ENCODE measurements at places on chromosomes 1 and 21.

DNA sequence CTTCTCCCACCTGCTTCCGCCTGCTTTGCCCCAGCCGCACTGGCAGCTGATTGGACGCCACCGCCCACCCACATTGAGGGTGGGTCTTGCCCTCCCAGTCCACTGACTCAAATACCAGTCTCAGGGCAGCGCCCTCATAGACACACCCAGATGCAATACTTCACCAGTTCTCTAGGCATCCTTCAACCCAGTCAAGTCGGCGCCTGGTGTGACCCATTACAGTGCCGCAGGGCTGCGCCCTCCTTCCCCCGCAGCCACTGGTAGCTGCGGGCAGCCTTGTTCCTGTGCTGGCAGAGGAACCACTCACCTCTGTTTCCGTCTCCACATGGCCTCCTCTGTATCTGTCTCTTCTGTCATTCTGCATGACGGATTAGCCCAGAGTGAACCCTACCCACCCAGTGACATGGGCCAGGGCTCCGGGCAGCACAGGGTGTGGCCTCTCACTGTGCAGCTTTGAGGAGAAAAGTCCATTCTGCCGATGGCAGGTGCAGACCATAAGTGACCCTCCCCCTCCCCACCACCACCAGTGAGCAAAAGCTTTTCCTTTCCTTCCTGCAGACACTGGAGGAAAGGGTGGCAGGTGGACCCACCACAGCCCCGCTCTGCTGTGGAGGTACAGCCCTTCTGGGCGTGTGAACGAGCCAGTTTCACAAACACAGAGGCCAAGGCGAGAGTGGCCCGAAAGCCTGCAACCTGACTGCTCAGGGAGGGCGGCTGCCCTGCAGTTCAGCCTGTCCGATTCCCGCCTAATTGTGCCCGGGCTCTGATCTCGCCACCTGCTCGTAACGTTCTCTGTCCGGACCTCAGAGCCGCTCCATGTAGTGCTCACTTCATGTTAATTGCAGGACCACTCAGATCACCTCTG lies 57.1 kb downstream of the FAAP20 start:
- no peak for DNase-seq

DNA sequence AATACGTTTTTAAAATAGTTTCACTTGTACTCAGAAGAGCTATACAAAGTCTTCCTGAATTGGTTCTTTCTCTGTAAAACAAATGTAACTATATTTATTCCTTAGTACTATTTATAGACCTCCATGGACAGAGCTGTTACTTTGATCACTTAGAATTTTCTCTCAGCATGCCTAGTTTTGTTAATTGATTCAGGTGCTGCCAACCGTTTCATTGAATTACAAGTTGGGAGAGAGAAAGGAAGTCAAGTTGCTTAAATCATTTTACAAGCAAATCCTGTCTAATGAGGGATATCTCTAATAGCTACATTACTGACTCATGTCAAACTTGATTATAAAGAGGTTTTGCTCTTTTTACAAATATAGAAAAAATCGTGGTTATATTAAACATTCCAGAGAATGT lies 241.0 kb downstream of the FMN2 start:
- DNase-seq, result no peak

DNA sequence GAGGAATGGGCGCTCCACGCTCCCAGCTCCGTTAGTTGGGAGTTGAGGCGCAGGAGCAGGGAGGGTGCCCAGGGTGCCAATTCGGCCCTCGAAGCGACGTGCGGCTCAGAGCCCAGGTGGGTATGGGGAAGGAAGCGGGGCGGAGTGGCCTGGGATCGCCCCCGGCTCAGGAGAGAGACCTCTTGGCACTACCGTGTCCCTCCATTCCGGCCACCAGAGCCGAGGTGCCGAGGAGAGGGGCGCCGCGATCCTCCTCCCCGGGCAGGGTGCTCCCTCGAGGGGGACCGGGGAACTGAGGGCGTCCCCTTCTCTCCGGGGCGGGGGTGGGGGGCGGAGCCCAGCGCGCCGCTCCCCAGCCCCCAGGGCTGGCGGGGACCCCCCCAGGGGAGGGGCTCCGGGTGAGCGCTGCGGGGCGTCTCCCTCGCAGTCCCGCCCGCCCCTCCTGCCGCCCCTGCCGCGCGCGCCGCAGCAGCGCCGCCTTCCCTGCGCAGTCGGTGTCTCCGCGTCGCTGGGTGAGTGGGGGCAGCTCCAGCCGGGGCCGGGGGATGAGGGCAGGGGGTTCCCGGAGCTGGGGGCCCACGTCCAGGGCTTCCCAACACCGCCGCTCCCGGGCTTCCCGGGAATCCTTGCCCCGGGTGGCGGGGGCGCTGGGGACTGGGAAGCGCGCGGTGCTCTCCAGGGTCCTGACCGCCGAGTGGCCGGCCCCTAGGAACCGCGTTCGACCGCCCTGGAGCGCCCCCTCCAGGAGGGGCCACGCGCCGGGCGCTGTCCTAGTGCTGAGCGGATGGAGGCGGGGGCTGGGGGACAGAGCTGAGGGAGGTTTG lies at the start of gene HPCA:
HPCA (plus strand) TSS at position 488 of the 824 bp plus-strand sequence. CDS start 2,408 bp downstream, outside the sequence.
- DNase-seq, result no peak

DNA sequence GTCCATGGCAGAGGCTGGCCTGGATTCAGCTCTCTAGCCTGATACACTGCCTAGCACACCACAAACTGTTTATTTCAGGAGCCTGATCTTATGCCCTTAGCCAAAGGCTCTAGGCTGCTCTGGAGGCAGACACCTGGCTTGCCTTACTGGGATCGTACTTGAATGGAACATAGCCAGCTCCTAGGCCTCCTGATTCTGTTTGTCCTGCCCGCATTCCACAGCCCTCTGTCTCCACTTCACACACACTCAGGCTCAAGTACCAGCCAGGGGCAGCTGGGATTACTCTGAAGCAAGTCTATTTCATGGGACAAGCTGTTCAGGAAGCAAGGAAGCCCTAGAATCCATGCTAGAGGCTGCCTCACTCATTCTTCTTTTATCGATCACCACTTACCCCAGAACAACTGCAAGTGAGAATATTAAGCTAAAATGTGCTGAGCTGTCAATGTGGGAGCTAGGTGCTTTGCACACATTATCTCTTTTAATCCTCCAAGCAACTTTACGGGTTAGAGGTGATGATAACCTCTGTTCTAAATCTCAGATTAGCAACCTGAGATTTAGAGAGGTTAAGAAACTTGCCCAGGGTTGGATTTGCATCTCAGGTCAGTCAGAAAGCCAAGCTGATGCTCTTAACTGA lies 31.1 kb upstream of the CYP4B1 start:
- no peak for DNase-seq

- no peak for DNase-seq
Observed at GRCh38 chr1:244030481-244031040, 20.5 kb upstream of the ZBTB18 start.

- DNase-seq, result no peak
Observed at GRCh38 chr1:94240822-94241221, 3.4 kb upstream of the ARHGAP29 start.

DNA sequence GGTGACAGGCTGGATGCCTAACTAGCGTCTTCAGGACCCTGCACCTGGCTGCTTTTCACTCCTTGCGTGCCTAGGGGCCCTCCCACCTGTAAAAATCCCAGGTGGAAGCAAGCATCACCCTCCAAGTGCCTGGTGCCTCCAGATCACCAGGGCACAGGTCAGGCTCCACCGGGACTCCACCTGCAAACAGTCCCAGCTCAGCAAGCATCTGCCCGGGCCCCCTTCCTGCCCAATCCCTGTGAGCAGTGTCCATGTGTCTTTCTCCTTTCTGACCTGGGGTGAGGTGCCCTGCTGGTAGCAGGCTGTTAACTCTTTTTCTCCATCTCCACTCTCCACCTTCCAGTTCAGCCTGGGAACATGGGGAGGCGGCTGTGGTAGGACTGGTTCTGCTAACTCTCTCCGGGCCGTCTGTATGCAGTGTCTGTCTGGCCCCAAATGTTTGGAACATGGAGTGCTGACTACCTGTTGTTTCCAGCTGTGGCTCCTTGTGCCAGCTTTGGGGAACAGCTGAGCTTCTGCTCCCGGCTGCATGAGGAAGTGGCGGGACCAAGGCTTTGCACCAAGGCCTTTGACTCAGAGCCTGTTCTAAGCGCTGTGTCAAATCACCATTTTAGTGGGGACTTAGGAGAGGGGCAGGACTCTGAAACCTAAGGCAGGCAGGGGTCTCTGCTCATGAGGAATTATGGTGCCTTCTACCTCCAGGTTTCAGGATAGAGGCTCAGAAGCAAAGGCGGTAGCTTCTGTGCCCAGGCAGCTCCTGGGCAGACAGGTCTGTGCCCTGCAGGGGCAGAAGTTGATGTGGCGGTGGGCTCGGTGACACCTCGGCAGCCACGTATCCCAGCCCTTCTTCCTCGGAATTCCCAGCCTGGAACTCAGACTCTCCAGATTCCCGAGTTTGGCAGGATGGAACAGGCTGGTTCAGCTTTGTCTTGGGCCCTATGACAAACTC lies 5.5 kb downstream of the GPR137B start:
- no peak for DNase-seq

DNA sequence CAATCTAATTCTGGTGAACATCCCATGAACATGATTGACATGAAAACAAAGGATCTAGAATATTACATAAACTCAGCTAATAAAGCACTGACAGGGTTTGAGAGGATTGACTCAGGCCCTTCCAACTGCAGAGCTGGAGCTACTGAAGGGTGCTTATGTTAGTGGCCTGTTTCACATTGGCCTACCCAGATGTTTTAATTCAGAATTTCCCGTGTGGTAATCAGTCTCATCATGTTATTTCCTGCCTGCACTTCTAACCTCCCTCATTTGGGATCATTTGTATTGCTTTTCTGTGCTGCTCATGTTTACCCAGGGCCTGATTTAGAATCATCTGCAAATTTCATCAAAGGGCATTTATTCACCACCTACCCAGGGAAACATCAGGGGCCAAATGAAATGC lies 270.3 kb downstream of the PLPP3 start:
- DNase-seq, result no peak

DNA sequence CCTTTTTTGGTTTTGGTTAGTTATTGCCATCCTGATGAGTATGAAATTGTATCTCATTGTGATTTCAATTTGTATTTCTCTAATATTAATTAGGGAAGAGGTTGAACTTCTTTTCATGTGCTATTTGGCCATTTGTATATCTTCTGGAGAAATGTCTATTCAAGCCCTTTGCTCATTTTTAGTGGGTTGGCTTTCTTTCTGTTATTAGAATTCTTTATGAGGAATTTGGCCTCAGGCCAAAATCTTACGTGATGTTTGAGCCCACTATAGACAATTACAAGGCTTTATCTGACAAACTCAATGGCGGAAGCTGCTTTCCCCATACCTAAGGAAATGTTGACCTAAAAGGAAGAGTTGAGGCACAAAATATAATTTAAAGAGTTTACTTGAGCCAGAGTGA lies 32.9 kb downstream of the IVNS1ABP start:
- DNase-seq, result no peak

GRCh38 chr1:226751703-226752102 lies 12.6 kb upstream of the ITPKB start:
- no peak for DNase-seq
